ENCODE measurements at places on chromosomes 1 and 21.

- DNase-seq = no peak
Observed at GRCh38 chr1:243842161-243842560, 7.9 kb downstream of the AKT3 start.

GRCh38 chr1:16191916-16192546, 20.4 kb downstream of the ARHGEF19 start:
- no peak for DNase-seq

DNA sequence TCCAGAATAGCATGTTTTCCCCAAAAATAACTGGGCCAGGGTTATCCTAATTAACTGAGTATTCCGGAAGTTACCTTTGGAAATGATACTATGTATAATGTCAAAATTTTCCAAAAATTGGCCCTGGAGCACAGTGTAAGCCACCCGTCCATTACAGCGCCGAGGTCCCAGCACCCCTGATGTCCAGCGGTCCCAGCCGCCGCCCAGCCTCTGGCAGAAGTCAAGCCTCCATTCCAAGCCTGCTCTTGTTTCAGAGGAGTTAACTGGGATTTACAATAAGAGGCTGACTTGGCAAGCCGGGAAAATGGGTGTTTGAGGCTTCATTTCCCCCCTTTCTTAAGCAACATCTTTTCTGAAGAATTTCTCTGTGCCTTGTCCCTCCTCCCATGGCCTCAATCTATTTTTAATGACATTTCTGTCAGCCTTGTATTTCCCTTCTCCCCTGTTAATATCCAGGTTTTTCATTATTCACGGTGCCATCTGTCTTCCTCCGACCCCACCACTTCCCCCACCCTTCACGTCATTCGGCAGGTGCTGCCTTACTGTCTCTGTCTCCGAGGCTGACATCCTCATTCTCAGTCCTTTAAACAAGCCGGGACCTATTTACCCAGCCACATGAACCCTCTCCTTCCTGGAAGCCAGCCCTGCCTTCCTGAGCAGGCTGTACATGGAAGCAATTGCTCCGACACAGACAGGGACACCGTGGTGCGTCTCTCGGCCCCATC, 490.9 kb downstream of the NPHP4 start:
- no peak for DNase-seq

DNA sequence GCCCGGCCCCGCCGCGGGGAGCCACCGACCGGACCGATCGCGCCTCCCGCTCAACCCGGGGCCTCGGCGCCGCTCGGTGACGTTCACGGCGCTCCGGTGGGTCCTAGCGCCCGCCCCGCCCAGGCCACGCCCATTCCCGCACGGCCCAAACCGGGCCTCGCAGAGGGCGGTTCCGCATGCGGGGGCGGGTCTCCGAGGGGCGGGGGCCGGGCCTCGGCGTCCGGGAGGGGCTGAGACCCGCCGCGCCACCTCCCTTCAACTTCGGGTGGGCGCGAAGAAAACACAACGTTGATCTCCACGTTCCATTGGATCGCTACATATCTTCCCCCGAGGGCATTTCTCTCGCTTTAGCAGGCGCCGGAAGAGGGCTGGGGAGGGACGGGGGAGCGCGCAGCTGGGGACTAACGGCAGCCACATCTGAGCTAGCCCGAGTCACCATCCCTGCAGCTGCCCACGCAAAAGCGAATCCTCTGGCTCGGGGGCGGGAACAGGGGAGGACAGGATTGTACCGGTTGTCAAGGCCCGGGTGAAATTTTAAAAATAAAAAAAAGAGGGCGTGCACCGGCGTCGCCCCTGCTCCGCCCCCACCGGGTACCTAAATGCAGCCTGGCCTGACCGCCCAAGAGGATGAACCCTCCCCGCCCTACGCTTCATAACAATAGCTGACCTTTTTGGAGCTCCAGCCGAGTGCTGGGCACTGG, at the start of gene MAD2L2:
TSS of gene MAD2L2 (minus strand) at position 78 of the 701 bp plus-strand sequence. CDS start 547 bp downstream, outside the sequence.
- peak; percentile 61 for DNase-seq

GRCh38 chr1:172180501-172181285, 239.8 kb upstream of the C1orf105 start:
- peak; percentile 43 for DNase-seq

GRCh38 chr1:24912376-24913273, 17.5 kb downstream of the RUNX3 start:
- DNase-seq = no peak

DNA sequence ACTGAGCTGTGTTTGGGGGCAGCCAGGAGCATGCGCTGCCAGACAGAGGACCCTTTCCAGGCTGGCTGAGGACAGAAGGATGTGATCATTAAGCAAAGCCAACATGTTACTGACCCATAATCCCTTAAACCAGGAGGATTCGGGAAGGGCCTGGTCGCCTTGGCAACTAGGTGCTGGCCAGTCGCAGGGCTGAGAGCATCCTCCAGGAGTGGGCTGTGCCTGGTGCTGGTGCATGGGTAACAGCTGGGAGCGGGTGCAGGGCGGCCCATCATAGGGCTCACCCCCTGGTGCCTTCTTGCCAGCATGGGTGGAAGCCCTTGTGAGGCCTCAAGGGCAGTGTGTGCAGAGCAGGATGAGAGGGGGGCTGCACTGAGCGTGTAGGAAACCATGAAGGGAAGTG, 17.2 kb downstream of the CDK18 start:
- DNase-seq = no peak

DNA sequence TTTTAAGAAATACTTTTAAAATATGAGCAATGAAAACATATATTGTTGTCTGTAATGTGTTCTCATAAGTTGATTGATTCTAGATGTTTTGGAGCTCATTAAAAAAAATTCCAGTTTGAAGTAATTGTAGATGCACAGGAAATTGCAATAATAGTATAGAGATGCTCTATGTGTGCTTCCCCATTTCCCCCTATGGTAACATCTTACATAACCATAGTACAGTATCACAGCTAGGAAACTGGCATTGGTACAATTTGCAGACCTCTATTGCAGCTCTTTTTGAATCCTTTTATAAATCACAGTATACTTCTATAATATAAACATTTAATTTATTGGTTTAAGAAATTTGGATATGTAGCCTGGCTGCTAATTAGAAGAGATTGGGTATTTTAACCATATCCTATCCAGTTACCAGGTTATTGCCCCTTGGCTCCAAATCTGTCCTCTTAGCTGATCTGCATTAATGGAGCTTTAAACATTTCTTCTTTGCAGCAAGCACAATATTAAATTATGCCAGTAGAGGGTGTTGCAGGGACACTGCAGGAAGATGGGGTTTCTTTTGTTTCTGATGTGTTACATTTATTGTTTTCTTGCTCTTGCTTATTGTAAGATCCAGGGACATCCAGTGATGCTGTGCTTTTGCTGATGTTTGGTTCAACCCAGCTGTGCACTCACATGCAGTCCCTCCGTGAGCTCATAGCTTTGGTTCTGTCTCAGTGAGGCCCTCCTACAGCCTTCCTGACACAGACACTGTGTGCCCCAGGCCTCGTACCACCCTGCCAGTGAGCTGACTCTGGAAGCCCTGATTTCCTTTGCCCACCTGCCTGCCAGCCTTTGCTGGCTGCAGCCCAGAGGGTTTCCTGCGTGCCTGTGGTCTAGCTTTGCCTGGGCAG, 103.3 kb downstream of the RABGAP1L start:
- DNase-seq = peak; percentile 31

DNA sequence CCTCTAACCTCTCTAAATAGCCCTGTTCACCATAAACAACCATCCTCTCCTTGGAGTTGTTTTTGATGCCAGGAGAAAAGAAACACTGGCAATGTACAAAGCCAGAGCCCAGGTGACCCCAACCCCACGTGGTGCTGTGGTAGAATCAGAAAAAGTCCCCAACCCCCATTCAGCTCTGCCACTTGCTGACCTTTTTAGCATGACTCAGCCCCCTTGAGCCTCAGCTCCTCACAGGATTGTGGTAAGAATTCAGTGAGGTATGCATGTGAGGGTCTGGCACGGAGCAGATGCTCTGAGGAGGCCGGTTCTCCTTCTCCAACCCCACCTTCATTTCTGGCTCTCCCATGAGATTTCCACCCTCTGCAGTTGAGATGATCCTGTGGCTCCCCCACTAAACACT, 11.1 kb upstream of the CHI3L1 start:
- peak; percentile 58 for DNase-seq

DNA sequence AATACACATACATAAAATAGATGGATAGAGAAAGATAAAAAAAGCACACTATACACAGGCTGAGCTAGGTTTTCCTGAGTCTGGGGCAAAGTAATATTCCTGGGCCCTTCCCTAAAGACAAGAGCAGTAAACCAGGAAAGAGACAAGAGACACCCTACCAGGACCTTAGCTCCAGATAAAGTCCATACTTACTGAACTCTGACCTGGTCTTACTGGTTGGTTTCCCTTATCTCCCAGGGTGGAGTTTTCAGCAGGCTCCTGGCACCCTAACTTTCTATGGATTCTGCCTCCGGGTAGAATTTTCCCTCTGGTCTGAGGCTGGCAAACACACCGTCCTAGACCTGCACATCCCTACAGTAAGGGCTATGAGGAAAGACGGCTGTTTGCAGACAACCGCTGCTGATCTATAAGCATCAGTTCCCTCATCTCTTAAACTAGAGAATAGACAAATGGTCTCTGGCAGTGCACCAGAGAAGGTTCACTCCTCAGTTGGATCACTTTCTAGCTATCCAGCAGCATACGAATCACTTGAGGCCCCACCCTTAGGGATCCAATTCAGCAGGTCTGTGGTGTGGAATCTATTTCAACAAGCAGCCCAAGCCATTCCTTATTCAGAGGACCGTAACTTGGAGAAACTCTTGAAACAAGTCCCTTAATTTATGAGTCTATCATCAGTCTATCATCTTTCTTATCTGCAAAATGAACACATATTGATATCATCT, 52.0 kb downstream of the ARHGEF11 start:
- DNase-seq = no peak

DNA sequence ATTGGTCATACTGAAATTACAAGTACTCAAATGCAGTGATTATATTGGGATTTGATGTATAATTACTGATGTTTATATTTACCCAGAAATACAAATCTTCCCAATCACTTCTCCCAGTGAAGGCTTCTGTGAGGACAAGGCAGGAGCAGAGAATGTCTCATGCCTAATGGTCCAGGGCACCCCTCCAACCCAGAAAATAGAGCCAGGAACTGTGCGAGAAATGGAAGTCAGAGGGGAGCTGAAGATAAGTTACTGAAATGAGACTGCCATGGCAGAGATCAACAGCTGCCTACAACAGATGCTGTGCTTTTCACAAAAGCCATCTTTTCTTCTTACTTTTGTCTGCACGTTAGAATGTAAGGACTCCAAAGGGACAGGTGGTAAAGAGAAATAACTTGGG, 171.2 kb downstream of the TTLL7 start:
- no peak for DNase-seq

DNA sequence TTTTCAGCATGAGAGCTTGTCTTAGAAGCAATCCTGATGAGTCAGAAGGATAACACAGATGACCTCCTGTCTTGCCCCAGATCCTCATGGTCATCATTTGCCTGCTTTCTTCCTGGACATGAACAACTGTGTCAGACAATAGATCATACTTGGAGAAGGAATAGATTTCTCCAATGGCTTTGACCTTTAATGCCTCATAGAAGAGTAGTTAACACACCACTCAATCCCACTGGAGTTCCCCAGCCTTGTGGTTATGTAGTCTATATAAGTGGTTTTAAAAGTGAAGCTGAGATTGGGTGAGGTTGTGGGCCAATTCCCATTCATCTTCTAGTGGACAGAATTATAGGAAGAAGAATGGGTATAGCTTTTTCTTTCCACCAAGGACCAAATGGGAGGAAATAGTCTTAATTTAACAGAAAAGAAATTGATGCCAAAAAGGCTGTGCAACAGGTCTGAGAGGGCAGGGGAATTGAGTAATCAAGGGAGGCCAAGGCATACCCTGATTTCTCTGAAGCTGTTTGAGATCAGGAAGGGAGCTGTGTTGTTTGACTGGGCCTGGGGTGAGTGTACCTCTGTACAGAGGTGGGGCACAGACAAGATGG, 14.4 kb downstream of the PRCC start:
- peak; percentile 20 for DNase-seq

- no peak for DNase-seq
Observed at GRCh38 chr1:176926330-176927086, 238.0 kb downstream of the ASTN1 start.

- DNase-seq = peak; percentile 91
Observed at GRCh38 chr1:28232558-28233263, at the start of gene DNAJC8. Gene DNAJC8 (minus strand): TSS chr1:28233029. CDS start chr1:28232998, 31 bp downstream.

GRCh38 chr1:229581485-229581884, 23.0 kb upstream of the ABCB10 start:
- DNase-seq = no peak

GRCh38 chr1:62337706-62338631, 18.7 kb upstream of the KANK4 start:
- DNase-seq = peak; percentile 10

GRCh38 chr1:17653728-17654351, 101.3 kb upstream of the ACTL8 start:
- peak; percentile 33 for DNase-seq

DNA sequence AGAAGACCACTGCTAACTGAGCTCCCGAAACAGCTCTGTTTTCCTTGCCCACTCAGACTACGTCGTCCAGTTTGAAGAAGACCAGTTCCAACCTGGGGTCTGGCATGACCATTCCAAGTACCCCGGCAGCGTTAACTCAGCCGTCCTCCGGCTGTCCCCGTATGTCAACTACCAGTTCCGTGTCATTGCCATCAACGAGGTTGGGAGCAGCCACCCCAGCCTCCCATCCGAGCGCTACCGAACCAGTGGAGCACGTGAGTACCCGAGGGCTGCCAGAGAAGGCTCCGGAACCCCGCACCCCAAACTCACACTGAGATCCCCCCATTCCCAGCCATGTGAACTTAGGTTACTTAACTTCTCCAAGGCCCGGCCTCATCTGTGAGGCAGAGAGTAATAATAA, 63.7 kb upstream of the CNTN2 start:
- no peak for DNase-seq

DNA sequence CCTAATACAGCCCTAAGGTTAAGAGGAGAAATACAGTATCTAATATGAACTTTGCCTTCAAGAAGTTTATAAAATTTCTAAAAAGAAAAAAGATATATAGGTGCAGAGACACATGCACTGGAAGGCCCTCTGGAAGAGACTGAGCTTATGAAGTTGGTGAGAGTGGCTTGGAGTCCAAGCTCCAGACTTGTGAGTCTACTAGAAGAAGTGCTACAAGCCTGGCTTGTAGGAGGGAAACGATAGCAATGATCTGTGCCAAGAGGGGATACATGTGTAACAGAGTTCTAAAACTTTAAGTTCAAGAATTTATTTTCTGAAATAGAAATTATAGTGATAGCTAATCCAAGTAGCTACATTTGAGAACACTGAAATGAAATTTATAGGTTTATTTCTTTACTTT, 213.0 kb downstream of the PATJ start:
- no peak for DNase-seq

DNA sequence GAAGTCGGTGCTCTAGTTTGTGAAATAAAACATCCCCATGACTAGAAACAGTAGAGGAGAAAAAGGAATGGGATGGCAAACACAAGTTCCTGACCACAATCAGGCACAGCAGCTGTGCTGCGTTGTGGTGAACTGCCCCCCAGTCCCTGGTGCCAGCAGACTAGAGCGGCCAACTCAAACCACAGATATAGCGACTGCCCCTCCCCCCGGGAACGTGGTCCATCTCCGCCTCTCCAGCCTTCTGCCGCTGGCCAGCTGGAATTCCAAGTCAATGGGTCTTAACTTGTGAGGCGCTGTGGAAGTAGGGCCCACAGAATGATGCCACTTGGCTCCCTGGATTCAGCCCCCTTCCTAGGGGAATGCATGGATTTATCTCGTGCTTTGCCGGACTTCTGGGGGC, 41.6 kb upstream of the ZNF678 start:
- no peak for DNase-seq
